Skeletal muscle cell (primary cell): ENCODE measurements at places on chromosomes 16 and 17.

- no peak for DNase-seq
Observed at GRCh38 chr16:6682142-6682811, 650.4 kb upstream of the RBFOX1 start.

- DNase-seq: no peak
Observed at GRCh38 chr17:64092952-64093451, 36.9 kb downstream of the ERN1 start.

GRCh38 chr16:24409045-24409444, 130.3 kb upstream of the RBBP6 start:
- DNase-seq: no peak

- DNase-seq: no peak
Observed at GRCh38 chr16:8943966-8944759, 19.5 kb downstream of the USP7 start.

DNA sequence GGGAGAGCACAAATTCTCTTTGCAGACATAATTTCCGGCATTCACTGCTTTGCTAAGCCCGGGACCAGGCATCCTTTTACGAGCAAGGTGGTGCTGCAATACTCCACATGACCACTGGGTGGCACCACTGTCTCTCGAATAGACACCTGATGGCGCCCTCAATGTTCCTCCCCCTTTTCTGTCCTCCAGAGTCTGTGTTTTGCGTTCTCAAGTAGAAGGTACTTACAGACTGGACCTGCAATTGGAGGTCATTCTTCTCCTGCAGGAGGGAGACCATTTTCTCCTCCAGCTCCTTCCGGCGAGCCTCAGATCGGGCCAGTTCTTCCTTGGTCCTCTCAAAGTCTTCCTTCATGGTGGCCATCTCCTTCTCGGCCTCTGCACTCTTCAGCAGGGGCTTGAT, 45.2 kb downstream of the MYH13 start:
- DNase-seq: peak; percentile 15
